Stimulated activated CD4-positive, alpha-beta T cell treated with anti-CD3 and anti-CD28 coated beads, Interleukin-15, amount 100 ng/mL, for 24 hours (primary cell): ENCODE measurements at places on chromosomes 7 and 10.
A peak's percentile ranks its signal among the peaks of the same experiment; 100 is the strongest.

GRCh38 chr10:96090463-96090800 lies 39.7 kb upstream of the ZNF518A start:
- DNase-seq: no peak

GRCh38 chr10:25758041-25758457 lies 176.0 kb upstream of the MYO3A start:
- no peak for DNase-seq

DNA sequence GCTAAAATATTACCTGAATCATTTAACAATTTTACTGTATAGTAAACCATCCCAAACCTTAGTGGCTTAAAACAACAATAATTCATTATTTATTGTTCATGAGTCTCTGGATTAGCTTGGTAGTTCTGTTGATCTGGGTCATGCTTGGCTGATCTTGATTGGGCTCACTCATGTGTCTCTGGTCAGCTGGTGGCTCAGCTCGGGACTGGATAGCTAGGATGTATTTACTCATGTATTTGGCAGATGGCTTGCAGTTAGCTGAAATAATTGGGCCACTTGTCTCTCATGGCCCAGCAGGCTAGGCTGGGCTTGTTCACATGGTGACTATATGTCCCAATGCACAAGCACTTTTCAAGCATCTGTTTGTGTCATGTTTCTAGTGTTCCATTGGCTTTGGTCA lies 262.8 kb downstream of the BBS9 start:
- DNase-seq: no peak

- peak; percentile 46 for DNase-seq
These were observed 622 bp downstream of the CPEB3 start for GRCh38 chr10:92290076-92290836.

- no peak for DNase-seq
These were observed 98.4 kb upstream of the GJD4 start for GRCh38 chr10:35506741-35507140.

DNA sequence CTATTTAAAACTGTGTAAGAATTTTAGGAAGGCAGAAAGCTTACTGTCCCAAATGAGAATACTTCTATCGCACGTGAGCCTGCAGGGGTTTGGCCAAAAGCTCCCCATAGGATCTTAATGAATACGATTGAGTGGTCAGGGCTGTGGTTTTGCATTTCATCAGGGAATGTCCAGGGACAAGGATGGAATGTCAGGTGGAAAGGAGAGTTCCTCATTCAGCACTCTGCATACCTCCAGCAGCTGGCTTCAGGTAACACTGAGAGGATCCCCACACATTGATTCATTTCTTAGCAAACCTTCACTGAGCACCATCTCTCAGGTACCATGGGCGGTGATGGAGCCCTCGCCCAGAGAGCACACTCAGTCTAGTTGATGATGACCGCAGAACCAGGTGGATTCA lies 27.2 kb downstream of the ANK3 start:
- no peak for DNase-seq

- DNase-seq: peak; percentile 41
These were observed 1.3 kb downstream of the NRCAM start for GRCh38 chr7:108454674-108455550.

DNA sequence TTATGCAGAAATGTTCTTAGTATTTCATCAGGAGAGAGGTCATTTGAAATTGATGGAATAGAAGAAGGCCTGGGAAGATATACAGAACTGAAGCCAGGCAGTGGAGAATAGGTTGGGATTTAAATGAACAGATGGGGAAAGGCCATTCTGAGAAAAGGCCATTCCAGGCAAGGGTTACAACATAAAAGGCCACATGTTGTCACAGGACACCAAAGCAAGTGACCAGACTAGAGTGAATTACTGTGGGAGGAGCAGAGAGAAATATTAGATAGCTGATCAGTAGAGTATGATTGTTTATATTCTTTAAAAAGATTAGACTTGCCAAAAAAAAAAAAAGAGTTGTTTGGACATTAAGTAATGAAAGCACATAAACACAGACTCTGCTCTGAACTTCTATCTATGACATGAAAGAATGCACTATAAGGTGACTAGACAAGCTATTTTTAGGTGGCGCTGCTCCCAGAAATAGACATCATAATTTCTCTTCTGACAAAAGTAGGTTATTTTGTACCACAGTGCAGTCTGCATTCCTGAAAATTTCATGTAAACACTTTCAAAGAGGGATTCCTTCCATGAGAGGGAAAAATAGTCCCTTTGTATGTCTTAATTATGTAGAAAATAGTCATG lies 55.2 kb upstream of the DKK1 start:
- DNase-seq: no peak

DNA sequence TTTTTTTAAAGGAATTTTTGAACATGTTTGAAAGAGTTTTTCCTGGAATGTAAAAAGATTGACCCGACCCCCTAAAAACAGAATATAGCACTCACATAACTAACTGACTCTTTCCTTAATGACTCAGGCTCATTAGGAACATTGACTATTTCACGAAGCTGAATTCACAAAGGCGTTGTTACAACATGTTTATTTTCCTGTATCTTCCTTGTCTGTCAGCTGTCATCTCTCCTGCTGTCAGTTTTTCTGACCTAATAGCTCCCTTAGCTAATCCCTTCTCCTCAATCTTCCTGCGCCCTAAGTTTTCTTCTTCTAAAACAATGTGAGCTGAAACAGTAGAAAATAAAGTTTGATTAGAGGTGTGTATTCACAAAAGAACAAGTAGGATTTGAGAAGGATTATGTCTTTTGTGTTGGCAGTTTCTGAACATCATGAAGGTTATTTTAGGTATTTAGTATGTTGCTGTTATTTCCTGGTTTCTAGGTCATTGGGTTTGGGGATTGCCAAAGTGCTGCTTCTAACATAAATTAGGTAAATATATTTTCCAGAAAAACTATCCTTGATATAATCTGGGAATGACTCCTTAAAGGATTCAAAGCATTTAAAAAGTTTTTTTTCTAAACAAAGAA lies 4.6 kb upstream of the MDFIC start:
- DNase-seq: no peak
